ENCODE measurements at places on chromosomes 12 and 14.
A peak's percentile ranks its signal among the peaks of the same experiment; 100 is the strongest.

- no peak for DNase-seq
Observed at GRCh38 chr12:104738331-104738730, 219.8 kb downstream of the SLC41A2 start.

GRCh38 chr12:86662464-86662863 lies 406.3 kb upstream of the MGAT4C start:
- DNase-seq, result no peak

- no peak for DNase-seq
Observed at GRCh38 chr12:19431407-19432308, 7.6 kb upstream of the AEBP2 start.

DNA sequence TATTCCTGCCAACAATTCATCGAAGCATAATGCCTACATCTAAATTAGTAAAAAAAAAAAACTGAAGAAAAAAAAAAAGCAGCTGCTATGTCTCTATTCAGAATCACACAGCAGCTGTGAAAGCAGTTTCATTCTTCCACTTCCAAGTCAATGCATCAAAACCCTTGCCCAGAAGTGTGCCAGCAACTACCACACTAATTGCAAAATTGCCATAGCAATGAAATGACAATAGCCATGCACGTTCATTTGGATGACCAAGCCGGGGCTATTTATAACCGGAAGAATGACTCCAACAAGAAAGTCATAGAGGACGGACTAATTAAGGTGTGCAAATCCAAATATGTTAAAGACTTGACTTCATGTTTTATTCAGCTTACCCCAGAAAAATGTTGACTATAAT lies 42.5 kb downstream of the SLC2A13 start:
- DNase-seq, result no peak

- DNase-seq, result no peak
Observed at GRCh38 chr12:54294152-54294952, 6.5 kb downstream of the NFE2 start.

GRCh38 chr12:122888232-122888752 lies 7.6 kb downstream of the VPS37B start:
- peak; percentile 85 for DNase-seq

GRCh38 chr12:16389594-16389993 lies 42.1 kb downstream of the MGST1 start:
- no peak for DNase-seq

DNA sequence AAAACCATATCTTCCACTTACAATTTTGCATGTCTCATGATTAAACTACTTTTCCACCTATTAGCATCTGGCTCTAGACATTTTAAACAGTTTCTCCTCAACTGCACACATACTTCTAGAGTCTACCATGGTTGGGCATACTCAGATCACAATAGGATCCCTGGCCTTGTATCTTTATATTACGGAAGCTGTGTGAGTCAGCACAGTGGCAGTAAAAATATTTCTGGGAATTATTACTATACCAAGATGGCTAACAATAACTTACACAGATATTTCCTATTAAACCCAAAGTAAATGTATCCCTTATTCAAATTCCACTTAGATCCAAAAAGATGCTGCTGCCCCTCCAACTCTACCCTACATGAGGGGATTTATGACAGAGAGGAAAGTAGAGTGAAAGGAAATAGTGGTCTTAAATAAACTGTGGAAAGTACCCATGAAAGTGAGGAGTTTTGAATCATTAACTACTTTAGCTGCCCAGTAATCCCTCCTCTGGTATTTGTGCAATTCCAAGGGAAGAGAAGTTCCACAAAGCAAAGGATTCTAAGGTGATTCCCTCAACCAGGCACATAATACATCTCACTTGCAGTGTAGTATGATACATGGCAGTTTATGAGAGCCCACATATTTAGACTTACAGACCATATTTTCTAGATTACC lies 14.0 kb upstream of the CPSF6 start:
- no peak for DNase-seq

DNA sequence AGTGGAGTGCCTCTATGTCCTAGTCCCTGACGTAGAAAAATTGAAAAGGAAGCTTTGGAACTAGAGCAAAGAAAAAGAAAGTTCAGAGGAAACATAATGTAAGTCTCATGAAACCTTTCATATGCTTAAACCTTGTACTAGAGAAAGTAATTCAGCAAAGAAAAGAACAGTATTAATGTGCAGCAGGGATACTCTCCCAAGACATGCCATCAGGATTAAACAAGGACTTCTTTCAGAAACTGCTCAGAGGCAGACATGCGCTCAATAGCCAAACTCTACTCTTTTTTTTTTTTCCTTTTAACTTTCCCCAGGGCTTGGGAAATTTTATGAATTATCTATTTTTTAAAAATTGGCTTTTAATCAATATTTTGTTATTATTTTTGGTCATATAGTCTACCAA lies 7.1 kb upstream of the ASB8 start:
- no peak for DNase-seq
